ENCODE measurements at places on chromosomes 16 and 17.

DNA sequence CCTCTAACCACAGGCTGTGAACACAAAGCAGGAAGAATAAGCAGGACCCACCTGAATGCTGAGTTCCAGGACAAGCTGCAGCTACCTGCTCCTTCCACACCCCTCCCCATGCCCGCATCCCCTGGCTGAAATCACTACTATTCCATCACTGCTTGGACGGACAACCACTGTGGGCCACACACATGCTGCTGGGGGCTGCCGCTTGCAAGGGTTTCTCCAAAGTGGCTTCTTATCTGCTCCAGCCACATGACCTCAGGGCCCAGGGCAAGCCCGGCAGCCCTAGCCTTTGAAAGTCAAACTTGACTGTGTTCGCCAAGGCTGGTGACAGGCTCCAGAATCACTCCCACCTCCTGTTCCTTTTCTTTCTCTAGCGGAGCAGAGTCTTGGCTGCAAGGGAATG lies 18.4 kb downstream of the FA2H start:
- no peak for DNase-seq

GRCh38 chr17:83081684-83082201 lies 2.3 kb downstream of the METRNL start:
- peak; percentile 85 for DNase-seq

DNA sequence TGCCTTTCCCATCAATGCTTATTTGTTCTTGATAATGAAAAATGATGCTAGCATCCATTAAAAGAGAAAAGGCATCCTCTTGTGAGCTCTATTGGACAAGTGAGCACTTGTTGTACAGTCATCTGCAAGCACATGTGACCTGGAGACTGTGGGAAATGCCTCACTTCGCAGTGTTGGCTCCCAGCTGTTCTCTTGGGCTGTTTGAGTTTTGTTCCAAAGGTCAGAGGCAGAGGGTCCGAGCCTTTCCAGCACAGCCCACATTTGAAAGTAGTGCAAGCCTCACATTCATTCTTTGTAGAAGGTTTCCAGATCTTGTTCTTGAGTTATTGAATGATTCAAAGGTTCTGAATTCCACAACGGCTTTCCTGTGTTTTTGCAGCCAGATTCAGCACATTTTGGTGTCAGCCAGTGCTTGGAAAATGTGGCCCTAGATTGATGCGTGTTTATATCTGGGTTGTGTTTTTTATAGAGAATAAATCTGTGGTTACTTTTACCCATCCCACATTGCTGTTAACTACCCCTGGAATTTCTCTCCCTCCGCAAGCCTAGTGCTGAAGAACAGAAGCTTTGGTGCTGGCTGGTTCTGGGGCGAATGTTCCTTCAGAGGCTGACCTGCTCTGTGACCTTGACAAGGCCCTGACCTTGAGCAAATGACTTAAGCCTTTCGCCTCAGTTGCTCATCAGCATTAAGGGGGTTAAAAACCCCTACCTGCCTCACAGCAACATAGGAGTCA lies 49.8 kb downstream of the CDH1 start:
- no peak for DNase-seq

GRCh38 chr16:50593410-50594150 lies 45.4 kb downstream of the NKD1 start:
- DNase-seq: no peak

DNA sequence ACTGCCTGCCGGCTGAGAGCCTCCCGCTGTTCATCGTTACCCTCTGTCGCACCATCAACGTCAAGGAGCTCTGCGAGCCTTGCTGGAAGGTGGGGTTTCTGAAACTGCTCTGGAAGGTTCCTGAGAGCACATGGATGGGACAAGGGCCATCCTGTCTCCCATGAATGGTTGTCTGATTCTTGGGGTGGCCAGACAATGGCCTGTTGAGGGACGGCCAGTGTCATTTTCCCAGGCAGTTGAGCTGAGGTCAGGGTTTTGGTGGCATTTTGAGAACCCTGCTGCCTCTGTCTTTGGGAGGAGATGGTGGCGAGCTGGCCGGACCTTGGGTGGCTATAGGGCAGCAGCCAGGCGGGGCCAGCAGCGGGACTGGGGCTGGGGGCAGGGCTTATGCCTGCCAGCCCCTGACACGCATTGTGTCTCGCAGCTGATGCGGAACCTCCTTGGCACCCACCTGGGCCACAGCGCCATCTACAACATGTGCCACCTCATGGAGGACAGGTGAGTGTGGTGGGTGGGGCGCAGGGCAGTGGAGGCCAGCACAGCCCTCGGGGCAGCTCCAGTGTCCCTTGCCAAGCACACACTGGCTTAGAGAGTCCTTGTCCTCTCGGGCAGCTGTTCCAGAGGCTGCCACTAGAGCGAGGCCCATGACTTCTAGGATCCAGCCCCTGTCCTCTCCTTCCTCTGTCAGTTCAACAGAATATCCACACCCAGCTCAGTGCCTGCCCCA lies 9.1 kb downstream of the TSC2 start:
- DNase-seq: no peak

DNA sequence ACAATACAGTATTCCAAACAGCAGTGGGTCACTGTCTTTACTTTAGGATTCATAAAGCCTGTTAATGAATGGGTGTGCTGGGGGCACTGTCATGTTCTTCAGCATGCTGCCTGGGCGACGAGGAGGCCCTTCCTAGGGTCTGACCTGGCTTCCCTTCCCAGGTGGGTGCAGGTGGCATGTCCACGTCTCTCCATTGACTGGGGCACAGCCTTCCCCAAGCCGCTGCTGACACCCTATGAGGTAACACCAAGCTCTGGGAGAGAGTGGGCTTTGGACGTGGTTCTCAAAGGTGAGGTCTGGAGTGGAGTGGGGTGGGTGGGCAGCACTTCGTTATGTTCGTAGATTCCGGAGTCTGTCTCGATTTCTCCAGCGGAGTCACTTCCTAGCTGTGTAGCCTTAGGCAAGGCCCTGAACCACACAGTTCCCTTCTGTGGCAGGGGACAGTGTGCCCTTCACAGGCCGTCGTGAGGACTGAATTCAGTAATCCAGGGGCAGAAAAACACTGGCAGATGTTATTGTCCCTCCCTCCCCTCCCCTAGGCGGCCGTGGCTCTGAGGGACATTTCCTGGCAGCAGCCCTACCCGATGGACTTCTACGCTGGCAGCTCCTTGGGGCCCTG lies 771 bp upstream of the OVCA2 start:
- DNase-seq: no peak

DNA sequence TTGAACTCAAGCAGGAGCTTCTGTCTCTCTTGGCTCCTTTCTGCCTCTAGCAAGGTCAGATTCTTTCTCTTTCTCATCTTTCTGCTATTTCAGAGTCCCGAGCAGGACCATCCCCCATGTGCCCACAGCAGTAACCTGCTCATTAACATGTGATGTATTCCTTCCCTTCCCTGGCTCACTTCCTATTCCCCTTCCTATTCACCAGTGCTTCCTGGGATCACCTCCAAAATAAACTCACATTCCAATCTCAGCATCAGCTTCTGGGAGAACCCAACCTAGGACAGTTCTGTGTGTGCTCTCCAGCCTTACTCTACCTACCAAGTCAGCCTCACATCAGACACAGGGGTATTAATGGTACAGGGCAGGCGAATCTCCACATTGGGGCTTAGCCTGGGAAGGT lies 546.4 kb upstream of the SALL1 start:
- DNase-seq: no peak
